NCI-H510A treated with DMSO at 0.1 percent for 48 hours (cell line): ENCODE measurements at places on chromosomes 2 and 18.

DNA sequence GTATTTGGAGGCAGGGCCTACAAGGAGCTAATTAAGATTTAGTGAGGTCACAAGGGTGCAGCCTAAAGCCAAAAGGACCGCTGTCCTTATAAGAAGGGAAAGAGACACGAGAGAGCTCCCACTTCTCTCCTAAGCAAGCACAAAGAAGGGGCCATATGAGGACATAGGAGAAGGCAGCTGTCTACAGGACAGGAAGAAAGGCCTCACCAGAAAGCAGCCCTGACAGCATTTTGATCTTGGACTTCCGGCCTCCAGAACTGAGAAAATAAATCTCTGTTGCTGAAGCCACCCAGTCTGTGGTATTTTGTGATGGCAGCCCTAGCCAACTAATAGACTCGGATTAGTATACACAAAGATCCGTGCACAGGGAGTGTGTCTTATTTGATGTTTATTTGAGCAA is 139.7 kb downstream of the B3GNT2 start:
- DNase-seq, result no peak

DNA sequence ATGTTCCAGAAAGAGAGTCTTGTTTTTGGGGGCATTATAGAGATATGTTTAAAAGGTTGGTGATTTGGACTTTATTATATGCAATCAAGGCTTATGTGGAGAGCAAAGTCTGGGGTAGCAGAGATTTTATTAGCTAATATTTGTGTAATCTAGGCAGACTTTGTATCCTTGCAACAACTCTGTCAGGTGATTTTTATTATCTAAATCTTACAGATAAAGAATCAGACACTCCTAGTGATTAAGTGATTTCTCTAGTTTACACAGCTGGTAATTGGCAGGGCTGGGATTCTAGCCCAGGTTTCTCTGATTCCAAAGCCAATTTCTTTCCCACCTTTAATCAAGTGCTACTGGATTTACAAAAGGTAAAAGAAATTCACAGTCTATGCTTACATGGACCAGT is 33.3 kb upstream of the NCK2 start:
- DNase-seq, result no peak

GRCh38 chr2:186641132-186641806 is 51.4 kb downstream of the ITGAV start:
- DNase-seq, result no peak

DNA sequence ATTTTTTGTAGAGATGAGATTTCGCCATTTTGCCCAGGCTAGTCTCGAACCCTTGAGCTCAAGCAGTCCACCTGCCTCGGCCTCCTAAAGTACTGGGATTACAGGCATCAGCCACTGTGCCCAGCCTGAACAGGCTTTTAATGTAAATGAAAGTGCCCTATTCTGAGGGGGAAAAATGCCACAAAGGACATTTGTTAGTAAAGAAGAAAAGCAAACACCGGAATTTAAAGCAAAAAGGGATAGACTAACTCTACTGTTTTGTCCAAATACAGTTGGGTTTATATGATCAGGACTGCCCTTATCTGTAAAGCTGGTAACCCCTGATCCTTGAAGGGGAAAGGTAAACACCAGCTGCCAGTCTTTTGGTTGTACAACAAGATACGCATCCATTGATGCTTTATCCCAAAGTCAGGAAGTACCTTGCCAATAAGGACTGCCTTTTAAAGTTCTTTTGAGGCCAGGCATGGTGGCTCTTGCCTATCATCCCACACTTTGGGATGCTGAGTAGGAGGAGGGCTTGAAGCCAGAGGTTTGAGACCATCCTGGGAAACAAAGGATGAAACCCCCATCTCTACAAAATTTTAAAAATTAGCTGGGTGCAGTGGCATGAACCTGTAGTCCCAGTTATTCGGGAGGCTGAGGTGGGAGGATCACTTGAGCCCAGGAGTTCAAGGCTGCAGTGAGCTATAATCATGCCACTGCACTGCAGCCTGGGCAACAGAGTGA is 13.1 kb downstream of the CLEC4F start:
- peak; percentile 9 for DNase-seq

- no peak for DNase-seq
Observed at GRCh38 chr2:122704109-122704563, 948.7 kb downstream of the TSN start.

GRCh38 chr2:195622966-195623365 is 34.1 kb upstream of the SLC39A10 start:
- no peak for DNase-seq

DNA sequence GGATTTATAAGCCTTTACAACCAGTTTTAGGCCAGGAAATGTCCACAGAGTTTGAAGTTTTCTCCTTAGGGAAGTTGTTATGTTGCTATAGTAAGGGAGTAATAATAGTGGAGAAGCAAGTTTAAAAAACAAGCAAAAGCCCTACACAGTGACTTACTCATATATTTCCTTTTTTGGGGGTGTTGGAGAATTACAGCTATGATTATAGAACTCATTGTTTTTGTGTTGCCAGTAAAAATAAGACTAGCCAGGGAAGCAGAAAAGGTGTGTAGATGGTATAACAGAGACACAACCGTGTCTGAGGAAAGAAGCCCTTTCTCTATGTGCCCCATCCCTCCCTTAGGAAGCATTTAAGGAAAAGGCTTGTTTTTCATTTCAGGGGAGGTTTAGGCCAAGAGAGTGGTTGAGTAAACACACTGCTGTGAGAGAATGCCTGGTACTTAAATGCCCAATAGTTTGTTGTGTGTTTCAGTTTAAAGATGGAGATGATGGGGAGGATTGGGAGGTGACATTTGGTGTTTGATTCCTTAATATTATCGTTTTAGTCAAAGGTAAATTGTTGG is 2.3 kb downstream of the VAPA start:
- no peak for DNase-seq

- no peak for DNase-seq
Observed at GRCh38 chr2:10036095-10036884, 7.1 kb upstream of the KLF11 start.

DNA sequence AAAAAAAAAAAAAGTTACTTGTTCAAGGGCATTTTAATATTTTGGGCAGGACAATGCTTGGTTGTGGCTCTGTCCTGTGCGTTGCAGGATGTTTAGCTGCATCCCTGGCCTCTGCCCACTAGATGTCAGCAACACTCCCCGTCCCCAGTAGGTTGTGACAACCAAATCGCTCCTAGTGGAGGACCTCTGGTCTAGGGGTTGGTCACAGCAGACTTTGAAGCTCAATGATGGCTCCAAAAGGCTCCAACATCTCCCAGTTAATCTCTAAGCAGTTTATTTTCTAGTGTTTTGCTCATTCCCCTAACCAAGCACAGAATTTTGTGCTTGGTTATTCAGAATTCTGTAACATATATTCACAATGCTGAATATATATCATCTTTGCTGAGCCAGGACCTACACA is 67.0 kb downstream of the CHRNA1 start:
- DNase-seq, result peak; percentile 93

- peak; percentile 90 for DNase-seq
Observed at GRCh38 chr2:174335254-174335987, 667 bp downstream of the SP9 start.

DNA sequence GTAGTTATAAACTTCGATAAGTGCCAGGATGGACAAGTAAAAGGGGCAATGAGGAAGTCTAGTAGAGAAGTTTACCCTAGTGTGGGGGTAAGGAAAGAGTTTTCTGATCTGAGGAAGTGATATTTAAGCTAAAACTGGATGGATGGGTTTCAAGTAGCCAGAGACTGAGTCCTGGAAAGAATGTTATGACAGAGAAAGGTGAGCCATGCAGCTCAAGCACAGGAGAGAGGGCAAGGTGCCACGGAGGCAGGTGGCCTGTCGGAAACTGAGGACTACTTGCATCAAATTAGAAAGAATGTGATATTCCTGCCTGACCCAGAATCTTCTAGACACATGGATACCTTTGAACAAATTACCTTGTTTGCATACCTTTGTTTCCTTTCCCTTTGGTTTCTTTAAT is 26.5 kb downstream of the NMUR1 start:
- DNase-seq, result no peak

DNA sequence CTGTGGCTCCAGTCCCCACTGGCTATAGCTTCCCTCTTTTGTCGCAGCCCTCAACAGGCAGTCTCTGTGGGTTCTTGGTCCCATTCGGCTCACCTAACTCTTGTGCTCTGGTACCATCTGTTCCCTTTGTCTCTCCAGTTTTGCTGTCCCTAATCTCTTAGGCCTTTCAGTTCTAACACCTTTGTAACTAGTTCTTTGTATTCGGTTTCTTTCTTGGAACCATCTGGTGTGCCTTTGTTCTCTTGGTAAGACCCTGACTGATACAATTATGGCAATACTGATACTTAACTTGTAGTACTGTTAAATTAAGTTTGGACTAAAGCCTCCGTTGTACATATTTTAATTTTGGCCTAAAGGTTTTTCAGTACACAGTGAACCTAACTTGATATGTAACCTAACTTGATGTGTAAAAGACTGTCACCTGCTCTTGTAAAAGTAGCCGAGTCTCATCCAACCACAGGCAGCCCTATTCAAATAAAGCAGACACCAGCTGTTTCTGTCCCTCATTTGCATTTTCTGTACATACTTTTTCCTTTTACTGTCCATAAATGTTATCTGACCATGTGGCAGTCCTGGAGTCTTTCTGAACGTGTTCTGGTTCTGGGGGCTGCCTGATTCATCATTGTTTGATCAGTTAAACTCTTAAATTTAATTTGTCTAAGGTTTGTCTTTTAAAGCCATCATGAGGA is 4.8 kb upstream of the MRPL44 start:
- peak; percentile 84 for DNase-seq

GRCh38 chr18:35511428-35511827 is 13.7 kb upstream of the INO80C start:
- no peak for DNase-seq

DNA sequence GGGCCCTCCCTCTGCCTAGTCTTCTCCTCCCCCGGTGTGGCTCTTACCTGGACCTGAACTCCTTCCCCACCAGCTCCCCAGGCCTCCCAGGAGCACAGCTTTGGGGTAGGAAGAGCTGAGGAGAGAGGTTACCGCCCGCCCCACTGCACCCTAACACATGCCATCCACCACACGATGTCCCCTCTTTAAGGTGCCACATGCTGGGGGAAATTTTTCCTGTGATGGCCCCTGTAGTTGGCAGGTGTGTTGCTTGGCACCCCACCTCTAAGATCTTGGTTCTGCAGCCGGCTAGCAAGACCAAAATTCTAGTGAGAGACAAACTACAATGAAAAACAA is 6.9 kb upstream of the TEX261 start:
- no peak for DNase-seq

DNA sequence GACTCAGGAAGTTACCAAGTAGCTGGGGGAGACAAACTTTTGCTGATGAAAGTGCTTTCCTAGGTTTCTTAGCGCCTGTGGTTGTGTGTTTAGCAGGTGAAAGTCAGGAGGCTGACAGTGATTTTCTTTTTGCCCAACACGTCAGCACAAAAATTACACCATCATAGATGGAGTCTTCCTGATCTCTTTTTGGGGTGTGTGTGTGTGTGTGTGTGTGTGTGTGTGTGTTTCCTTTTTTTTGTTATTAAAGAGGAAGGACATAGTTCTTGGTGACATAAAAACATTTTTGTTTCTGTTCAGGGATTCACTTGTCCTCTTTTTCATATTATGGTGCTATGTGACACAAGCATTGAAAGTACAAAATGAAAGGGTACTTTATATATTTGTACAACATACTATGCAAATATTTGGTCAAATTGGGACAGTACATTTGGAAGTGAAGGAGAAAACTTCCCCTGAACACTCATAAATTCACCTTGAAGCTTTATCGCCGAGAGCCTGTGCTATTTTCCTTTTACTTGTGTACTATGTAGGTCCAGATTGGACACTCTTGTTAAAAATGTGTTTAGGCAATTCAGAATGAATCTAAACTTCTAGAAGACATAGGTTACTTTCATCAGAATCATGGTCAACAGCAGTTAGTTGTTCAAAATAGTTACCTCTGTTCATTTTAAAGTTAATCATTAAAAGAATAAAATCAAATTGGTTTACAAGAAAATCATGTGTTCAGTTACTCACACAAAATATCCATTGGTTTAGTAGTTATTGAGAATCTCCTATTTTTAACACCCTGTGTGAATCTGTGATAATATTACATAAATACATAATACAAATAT is 491.9 kb downstream of the IRS1 start:
- no peak for DNase-seq

DNA sequence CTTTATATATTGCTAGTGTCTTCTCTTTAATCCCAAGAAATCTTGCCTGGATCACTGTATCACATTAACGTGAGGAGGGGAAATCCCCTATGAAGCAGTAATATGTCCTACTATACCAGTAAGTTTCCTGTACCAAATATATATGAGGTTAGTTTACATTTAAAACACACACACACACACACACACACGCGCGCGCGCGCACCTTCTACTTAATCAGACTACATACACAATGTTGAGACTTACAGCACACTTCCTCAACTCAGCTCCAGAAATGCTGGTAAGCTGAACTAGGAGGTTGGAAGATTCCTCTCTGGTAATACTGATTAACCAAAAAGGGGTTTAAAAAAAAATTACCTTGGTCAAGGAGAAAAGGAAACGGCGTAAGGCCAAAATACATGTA is 49.3 kb downstream of the USP34 start:
- DNase-seq, result no peak

DNA sequence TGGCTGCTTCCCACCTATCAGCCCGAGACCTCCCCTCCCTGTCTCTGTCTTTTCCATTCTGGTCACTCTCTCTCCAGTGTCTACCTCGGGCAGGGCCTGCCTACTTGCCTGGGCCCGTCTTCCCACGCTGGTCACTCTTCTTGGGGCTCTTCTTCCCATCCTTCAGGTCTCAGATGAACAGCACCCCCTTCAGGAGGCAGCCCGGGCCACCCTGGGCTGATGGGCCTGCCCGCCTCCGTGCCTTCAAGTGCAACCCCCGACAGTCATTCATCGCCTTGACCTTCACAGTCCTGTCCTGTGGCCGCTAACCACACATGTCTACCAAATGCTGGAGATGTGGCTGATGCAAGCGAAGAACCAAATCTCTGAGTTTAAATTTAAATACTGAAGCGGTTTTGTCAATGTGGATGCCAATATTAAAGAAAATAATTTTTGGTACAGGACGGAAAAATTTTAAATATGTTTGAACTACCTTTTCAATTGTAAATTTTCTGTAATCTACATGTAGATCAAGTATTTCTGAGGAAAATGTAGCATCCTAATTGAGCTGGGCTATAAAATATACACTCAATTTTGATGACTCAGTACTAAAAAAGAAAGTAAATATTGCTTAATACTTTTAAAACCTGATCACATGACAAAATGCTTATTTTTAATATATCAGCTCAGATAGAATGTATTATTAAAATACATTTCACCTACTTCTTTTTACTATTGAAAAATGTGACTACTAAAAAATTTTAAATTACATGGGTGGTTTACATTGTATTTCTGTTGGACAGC is 96.4 kb downstream of the LAMA1 start:
- no peak for DNase-seq

GRCh38 chr2:183172220-183172887 is 48.1 kb downstream of the NUP35 start:
- no peak for DNase-seq
